ENCODE measurements at places on chromosomes 5 and 9. TPM values are rescaled to one million over a fixed set of nuclear protein-coding genes. Genes with fewer than 3 reads are reported as not detected.

- no peak for DNase-seq
These were observed 234.5 kb downstream of the NFIB start for GRCh38 chr9:14079440-14079839.

Gene C9orf40
- total RNA-seq: 8.2 TPM

GRCh38 chr5:112708103-112708622, 29.5 kb upstream of the APC start:
- no peak for DNase-seq

Gene MYOZ3
- total RNA-seq: 4.6 TPM

- DNase-seq: no peak
These were observed 187.6 kb upstream of the GRAMD2B start for GRCh38 chr5:126235628-126236027.

DNA sequence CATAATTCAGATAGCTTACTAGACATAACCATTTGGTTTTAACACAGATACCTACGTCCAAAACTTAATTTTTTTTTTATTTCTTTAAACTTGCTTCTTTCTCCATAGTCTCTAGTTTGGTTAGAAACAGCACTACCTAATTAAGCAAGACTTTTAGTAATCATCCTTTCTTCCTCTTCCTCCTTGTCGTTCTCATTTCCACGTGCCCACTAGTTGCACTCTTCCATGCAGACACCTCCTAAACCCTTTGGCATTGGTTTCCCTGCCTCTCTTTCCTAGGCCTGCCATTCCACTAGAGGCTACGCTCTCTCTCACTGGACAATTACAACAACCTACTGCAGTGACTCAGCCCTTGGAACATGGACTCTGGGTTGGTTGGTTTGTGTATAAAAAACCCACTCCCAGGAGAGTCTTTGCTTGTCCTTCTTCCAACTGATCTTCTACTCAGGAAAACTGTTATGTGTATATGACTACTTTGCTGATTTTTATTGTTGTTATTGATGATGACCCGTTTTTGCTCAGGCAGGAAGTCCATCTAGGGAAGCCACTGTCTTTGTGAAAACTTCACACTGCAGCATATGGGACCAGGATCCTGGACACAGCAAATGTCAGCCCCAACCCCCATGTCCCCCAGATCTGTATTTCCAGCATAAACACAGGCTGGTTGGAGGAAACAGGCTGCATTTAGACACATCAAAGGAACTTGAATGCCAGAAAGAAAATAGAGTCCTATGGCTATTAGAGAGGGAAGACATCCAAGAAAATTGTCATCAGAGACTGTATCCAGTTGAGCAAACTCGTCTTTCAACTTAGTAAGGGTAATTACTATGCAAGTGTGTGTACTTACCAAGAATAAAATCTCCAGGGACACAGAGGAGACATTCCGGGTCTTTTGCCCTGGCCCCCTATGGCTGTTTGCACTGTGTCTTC, 503.2 kb downstream of the GADD45G start:
- no peak for DNase-seq

DNA sequence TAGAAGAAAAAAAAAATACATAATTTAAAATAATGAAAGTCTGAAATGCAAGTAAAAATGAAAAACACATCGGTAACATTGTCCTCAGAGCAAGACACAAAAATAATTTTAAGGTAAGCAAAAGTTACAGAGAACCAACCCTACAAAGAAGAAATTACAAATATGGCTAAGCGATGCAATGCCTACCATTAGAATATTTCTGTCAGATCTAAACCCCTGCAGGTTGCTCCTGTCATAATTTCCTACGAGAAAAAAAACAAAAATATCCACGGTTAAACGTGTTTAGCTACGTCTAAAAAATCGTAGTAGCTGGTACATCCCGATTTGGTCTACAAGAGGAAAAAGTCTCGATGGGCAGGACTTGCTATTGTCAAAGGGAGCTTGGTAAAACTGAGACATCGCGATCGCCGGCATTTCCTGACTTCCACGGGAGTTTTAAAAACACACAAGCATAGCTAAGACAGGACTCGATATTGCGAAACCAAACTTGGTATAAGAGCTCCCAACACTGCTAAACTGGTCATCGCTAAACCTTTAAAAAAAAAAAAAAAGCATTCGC, 1.1 kb upstream of the ANXA2R start:
- peak; percentile 28 for DNase-seq

DNA sequence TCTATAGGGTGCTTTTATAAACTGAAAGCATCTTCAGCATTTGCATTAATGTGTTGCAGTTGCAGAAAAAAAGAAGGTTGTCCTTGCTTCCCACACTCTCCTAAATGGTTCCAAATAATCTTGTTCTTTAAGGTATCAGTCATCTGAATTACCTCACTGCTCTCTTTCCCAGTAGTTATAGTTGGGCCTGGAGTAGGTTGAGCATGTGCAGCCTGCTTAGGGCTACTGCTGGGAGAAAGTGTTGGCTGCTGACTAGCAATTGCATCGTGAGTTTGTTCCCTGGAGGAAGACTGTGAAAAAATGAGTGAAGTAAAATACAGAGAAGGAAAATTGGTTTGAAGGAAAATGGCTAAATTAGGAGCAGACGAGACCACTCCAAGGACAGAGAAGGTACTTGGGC, 74.5 kb downstream of the PRR16 start:
- DNase-seq: no peak

- no peak for DNase-seq
These were observed 118.6 kb downstream of the KIAA0825 start for GRCh38 chr5:94499806-94500205.

Gene TRIM7
- total RNA-seq: 1.8 TPM

GRCh38 chr9:24487250-24487861, 58.3 kb downstream of the IZUMO3 start:
- peak; percentile 31 for DNase-seq

- DNase-seq: no peak
These were observed 69.3 kb downstream of the COL23A1 start for GRCh38 chr5:178520851-178521250.

GRCh38 chr9:122835313-122835731, 6.9 kb upstream of the PDCL start:
- DNase-seq: no peak

Gene IFNA21
- total RNA-seq: not detected

GRCh38 chr9:132001567-132001966, 78.1 kb downstream of the MED27 start:
- no peak for DNase-seq

Gene LCN12
- total RNA-seq: 4.1 TPM

DNA sequence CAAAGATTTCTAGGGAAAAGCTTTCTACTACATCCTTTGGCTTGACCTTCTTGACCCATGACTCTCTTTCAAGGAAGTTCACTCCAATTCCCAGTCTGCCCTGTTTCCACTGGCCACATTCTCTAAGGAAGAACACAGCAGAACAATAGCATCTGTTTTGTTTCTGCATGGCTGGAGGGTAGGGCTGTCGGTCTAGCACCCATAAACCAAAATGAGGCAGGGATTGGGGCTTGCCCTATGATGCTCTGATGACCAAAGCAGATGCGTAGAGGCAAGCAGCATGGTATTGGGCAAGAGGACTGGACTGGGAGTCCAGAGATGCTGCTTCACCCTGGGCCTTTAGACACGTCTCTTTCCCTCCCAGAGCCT, 24.1 kb downstream of the GOLGA2 start:
- DNase-seq: no peak

DNA sequence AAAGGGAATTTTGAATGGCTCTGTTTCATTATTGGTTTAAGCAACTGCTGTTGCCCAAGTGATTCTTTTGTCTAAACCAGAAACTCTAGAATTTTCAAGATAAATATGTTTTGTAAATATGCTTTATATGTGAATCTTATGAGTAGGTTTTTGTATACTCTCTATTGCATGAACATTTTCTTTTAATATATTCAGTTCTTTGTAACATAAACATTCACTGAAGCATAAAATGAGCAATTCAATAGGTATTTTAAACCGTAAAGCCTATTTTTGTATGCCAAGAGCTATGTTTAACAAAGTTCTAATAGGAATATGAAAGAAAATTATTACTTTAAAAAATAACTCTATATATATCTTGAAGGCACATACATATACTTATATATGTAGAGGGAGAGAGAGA, 293.1 kb downstream of the PSAT1 start:
- DNase-seq: no peak

DNA sequence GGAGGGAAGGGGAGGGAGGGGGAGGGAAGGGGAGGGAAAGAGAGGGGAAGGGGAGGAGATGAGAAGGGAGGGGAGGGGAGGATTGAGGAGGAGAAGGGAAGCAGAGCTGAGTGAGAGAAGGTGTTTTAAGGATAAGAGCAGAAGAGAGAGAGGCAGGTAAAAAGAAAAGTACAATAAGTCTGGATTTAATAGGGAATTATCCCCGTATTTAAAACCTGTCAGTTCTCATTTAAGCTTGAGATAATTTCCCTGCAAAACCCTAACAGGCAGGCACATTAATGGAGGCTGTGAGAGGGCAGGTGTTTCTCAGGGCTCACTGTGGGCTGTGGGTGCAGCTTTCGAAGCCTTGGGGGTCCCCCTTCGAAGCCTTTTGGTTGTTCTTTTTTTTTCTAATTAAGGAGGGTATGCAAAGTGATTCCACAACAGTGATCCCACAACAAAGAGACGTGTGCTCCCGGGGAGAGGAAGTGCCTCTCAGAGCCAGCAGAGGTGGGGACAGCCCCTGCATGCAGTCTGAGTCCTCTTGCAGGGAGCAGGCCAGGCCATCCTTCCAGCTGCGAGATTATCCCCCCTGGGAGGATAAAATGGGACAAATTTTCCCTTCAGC, 317.9 kb upstream of the IRX1 start:
- DNase-seq: no peak

DNA sequence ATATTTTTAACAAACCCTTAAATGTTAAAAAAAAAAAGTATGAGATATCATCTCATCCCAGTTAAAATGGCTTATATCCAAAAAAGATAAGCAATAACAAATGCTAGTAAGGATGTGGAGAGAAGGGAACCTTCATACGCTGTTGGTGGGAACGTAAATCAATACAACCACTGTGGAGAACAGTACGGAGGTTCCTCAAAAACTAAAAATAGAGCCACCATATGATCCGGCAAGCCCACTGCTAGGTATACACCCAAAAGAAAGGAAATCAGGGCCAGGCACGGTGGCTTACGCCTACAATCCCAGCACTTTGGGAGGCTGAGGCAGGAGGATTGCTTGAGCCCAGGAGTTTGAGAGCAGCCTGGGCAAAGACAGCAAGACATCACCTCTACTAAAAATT, 3.0 kb downstream of the MTMR12 start:
- DNase-seq: no peak

DNA sequence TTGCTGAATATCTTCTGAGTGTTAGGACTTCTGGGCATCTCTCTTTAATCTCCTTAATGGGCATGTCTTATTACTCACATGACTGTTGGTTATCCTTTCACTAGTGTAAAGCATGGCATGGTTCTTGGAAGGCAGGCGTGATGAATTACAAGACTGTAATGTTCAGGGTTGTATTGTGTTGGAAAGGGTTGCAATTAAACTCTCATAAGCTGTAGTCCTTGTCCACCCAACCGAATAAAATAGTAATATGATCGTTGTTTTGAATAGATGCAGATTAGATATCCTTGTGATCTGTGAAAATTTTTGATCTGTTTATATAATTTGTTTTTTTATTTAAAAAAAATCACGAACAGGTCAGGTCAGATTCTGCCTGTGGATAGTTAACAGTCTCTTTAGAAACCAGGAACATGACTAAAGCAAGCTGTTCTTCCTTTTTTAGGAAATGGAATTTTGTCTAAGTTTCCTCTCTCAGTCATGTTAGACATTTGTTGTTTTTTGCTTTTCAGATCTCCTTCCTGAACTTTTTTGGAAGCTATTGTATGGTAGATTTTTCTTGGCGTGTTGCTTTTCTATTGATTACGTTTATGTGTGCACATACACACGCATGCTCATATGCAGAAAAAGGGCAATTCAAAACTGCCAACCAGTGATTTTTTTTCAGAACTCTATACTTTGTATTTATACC, 121.8 kb downstream of the ARHGEF28 start:
- DNase-seq: no peak

Gene POU5F2
- 4.1 TPM for total RNA-seq

- DNase-seq: no peak
These were observed 276.6 kb upstream of the IRX2 start for GRCh38 chr5:3027866-3028635.

Gene NDST1
- total RNA-seq: 32.8 TPM

Gene ACER2
- 3.8 TPM for total RNA-seq

Gene FBP1
- total RNA-seq: 1.0 TPM

GRCh38 chr5:43024217-43024616, 15.9 kb downstream of the ANXA2R start:
- DNase-seq: no peak

DNA sequence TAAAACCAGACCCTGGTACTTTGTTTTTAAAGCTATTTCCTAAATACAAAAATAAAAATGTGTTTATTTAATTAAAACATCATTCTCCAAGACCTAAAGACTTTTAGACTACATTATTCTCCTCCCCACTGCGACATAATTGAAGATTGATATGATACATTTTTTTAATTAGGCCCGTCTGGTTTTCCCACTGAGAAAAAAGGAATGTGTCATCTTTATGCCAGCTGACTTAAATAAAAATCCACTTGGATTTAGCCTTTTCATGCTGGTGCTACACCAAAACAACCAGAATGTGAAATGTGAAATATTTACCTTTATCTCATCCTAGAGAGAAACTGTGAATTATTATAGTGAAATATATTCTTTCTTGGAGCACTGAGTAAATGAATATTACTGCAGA, 155.5 kb upstream of the PPP1R2B start:
- DNase-seq: peak; percentile 59

- no peak for DNase-seq
These were observed 341.5 kb upstream of the ST8SIA4 start for GRCh38 chr5:101244621-101245020.

GRCh38 chr5:90386099-90386710, 23.4 kb downstream of the CETN3 start:
- DNase-seq: no peak

- no peak for DNase-seq
These were observed 241.7 kb upstream of the GAS1 start for GRCh38 chr9:87189006-87189405.

DNA sequence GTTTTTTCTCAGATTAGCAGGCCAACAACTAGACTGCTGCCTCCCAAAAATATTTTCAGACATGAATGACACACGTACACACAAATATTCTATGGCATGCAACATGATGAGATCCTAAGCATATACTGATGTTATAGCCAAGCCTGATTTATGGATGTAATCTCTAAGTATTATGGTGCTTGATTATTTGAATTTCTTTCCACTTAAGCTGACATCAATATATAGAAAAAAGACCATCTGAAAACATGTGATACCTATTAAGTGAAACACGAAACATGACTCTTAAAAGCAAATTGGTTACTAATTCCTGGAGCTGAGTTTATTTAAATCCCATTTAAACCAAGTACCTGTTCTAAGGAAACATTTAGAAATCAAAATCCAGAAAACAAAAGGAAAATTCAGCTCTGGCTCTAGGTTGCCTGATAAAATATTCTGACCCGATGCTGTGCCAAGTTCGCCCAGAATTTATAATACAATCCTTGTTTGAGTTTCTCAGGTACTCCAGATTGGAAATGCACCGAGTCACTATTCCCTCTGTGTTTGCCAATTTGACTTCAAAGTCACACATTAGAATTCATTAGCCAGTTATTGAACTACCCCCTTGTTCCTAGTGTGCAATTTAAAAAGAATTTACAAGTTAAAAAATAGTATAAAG, 548.6 kb downstream of the CSNK1G3 start:
- DNase-seq: no peak
